Posterior cingulate gyrus (tissue), 11 donors: ENCODE measurements at places on chromosomes 5 and 9.

- DNase-seq: no peak
Measured at GRCh38 chr5:168580227-168580508, 1.0 kb upstream of the PANK3 start.

- peak; percentile 87 for DNase-seq
Measured at GRCh38 chr5:143758015-143758414, 53.9 kb upstream of the HMHB1 start.

- DNase-seq: no peak
Measured at GRCh38 chr5:9440517-9440916, 105.4 kb downstream of the SEMA5A start.

DNA sequence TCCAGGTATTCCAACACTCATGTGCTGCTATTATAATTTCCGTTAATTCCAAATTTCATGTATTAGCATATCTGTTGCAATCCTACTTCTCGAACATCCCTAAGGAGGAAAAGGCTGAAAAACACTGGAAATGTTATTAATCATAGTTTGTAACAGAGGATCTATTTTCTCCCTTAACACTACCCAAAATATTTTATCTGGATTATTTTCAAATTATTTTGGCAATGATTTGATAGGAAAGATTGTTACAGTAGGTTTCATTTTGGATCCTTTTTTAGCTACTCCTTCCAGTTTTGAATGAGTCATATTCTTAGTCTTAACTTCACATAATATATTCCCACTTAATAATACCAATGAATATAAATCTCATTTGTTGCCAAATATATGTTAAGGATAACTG lies 13.9 kb upstream of the NAA35 start:
- DNase-seq: no peak

DNA sequence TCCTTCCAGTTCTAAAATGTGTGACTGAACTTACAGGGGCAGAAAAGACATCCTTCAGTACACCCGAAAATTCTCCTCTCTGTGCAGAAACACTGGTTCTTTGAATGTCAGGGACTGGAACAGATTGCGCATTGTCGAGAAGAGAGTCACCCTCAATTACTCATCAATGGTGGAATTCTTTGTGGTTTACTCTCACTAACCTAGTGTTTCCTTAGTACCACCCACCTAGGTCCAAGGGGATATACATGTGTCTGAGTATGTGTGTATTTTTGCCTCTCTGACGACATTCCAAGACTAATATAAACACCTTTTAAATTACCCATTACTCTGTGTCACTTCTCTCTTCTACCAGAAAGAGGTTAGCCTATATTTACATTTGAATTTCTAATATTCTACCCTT lies 660.8 kb downstream of the TLE1 start:
- DNase-seq: no peak
